ENCODE measurements at places on chromosomes 1 and 21. TPM values are rescaled to one million over a fixed set of nuclear protein-coding genes. Genes with fewer than 3 reads are reported as not detected.

DNA sequence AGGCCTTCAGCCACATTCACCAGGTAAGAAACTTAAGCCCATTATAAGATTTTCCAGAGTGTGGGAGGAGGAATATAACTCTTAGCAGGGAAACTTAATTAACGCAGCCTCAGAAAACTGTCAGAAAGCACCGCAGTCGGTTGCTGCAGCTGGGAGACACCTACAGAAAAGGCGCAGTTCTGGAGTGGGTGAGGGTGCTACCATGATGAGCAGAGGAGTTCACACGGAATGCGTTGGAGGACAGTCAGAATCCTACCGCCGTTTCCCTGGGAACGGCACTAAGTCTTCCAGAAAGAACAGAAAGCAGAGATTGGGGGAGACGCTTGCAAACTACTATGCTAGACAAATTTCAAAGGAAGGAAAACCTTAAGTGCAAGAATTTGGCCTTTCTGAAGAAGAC is 6.4 kb downstream of the ACTN2 start:
- no peak for DNase-seq
- H3K36me3 ChIP-seq, result no peaks in the 10 kb centered on the region
- no peaks in the 10 kb centered on the region for H3K27me3 ChIP-seq
- H3K4me1 ChIP-seq, result no peaks in the 10 kb centered on the region
- H3K27ac ChIP-seq, result no peak overlapping the region

DNA sequence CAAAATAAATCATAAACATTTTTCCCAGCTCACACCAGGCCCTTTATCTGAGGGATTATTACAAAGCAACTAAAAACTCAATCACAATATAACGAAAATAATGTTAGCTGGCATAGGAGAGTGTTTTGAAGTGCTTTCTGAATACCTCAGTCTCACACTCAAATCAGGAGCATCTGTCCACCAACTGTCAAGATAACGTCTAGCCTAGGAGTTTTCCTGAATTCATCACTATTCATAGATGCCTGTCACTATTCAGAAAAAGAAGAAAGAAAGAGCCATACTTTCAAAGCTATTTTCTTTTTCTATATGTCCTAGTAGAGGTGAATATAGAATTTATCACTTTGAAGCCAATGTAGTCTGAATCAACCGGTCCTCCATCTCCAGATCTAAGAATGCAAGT is 127.0 kb downstream of the AKT3 start:
- H3K4me3 ChIP-seq, result no peak overlapping the region
- no peak overlapping the region for H3K27ac ChIP-seq
- H3K36me3 ChIP-seq, result no peaks in the 10 kb centered on the region
- no peaks in the 10 kb centered on the region for H3K27me3 ChIP-seq
- H3K4me1 ChIP-seq, result no peaks in the 10 kb centered on the region
- DNase-seq, result no peak

GRCh38 chr1:87399264-87399663 is 70.6 kb downstream of the LMO4 start:
- no peak for DNase-seq
- peaks cover 10% of the 10 kb centered on the region for H3K4me1 ChIP-seq
- H3K36me3 ChIP-seq, result no peaks in the 10 kb centered on the region
- no peaks in the 10 kb centered on the region for H3K27me3 ChIP-seq
- H3K4me3 ChIP-seq, result no peak overlapping the region
- H3K27ac ChIP-seq, result no peak overlapping the region

- H3K36me3 ChIP-seq, result no peaks in the 10 kb centered on the region
- peak overlapping the region; percentile 43 for H3K4me3 ChIP-seq
- DNase-seq, result peak; percentile 79
- peak overlapping the region; percentile 43 for H3K27ac ChIP-seq
Observed at GRCh38 chr1:16162163-16162822, 6.4 kb upstream of the EPHA2 start.

- H3K27me3 ChIP-seq, result no peaks in the 10 kb centered on the region
- peak; percentile 70 for DNase-seq
- no peak overlapping the region for H3K27ac ChIP-seq
- no peaks in the 10 kb centered on the region for H3K4me1 ChIP-seq
- H3K4me3 ChIP-seq, result no peak overlapping the region
- H3K36me3 ChIP-seq, result no peaks in the 10 kb centered on the region
Observed at GRCh38 chr1:205977402-205978014, 25.7 kb downstream of the RAB7B start.

DNA sequence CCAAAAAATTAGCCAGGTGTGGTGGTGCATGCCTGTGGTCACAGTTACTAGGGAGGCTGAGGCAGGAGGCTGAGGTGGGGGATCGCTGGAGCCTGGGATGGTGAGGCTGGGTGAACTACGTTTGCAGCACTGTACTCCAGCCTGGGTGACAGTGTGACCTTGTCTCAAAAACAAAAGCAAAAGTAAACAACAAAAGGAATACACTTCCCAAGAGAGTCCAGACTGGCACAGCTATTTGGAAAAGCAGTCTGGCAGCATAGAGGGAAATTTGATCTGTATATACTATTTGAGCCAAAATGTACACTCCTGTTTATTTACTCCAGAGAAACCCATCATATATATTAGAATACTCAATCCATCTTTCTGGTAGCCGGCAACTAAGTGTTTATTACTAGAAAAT is 107.0 kb upstream of the HMCN1 start:
- H3K36me3 ChIP-seq, result no peaks in the 10 kb centered on the region
- H3K27me3 ChIP-seq, result no peaks in the 10 kb centered on the region
- DNase-seq, result no peak
- H3K4me3 ChIP-seq, result no peak overlapping the region
- H3K27ac ChIP-seq, result no peak overlapping the region
- H3K4me1 ChIP-seq, result no peaks in the 10 kb centered on the region

Gene MAP7D1
- 221 TPM for total RNA-seq

GRCh38 chr1:15330028-15330427 is 79.7 kb upstream of the EFHD2 start:
- H3K27ac ChIP-seq, result no peak overlapping the region
- H3K4me3 ChIP-seq, result no peak overlapping the region
- no peaks in the 10 kb centered on the region for H3K36me3 ChIP-seq

DNA sequence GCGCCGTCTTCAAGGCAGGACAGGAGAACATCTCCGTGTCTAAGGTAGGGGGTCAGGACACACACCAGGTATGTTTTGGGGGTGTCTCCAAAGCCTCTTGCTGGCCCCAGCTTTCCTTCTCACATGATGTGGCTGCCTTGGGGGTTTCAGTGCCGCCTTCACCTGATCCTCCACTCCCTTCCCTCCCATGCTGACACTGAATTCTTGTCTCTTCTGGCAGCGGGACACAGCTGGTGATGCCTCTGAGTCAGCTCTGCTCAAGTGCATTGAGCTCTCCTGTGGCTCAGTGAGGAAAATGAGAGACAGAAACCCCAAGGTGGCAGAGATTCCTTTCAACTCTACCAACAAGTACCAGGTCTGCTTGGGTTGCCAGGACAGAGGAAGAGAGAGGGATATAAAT is 13.5 kb downstream of the ATP1A2 start:
- H3K36me3 ChIP-seq, result no peaks in the 10 kb centered on the region
- no peak overlapping the region for H3K27ac ChIP-seq
- H3K27me3 ChIP-seq, result no peaks in the 10 kb centered on the region
- H3K4me1 ChIP-seq, result no peaks in the 10 kb centered on the region
- no peak overlapping the region for H3K4me3 ChIP-seq
- no peak for DNase-seq

DNA sequence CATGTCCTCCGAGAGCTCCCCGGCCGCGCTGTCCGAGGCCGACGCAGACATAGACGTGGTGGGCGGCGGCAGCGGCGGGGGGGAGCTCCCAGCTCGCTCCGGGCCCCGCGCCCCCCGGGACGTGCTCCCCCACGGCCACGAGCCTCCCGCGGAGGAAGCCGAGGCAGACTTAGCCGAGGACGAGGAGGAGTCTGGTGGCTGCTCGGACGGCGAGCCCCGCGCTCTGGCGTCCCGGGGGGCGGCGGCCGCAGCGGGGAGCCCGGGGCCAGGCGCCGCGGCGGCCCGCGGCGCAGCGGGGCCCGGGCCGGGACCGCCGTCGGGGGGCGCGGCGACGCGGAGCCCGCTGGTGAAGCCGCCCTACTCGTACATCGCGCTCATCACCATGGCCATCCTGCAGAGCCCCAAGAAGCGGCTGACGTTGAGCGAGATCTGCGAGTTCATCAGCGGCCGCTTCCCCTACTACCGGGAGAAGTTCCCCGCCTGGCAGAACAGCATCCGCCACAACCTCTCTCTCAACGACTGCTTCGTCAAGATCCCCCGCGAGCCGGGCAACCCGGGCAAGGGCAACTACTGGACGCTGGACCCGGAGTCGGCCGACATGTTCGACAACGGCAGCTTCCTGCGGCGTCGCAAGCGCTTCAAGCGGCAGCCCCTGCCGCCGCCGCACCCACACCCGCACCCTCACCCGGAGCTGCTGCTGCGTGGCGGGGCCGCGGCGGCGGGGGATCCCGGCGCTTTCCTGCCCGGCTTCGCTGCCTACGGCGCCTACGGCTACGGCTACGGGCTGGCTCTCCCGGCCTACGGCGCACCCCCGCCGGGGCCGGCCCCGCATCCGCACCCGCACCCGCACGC is 547 bp downstream of the FOXD2 start:
- peak overlapping the region; percentile 46 for H3K27ac ChIP-seq
- peak overlapping the region; percentile 75 for H3K4me3 ChIP-seq
- DNase-seq, result peak; percentile 45

Gene BRDT
- not detected for total RNA-seq

Gene TMCC2
- total RNA-seq, result 0.90 TPM

GRCh38 chr1:14599800-14600199 is 1.3 kb downstream of the KAZN start:
- H3K4me3 ChIP-seq, result no peak overlapping the region
- DNase-seq, result no peak
- H3K27ac ChIP-seq, result no peak overlapping the region
- no peaks in the 10 kb centered on the region for H3K4me1 ChIP-seq

DNA sequence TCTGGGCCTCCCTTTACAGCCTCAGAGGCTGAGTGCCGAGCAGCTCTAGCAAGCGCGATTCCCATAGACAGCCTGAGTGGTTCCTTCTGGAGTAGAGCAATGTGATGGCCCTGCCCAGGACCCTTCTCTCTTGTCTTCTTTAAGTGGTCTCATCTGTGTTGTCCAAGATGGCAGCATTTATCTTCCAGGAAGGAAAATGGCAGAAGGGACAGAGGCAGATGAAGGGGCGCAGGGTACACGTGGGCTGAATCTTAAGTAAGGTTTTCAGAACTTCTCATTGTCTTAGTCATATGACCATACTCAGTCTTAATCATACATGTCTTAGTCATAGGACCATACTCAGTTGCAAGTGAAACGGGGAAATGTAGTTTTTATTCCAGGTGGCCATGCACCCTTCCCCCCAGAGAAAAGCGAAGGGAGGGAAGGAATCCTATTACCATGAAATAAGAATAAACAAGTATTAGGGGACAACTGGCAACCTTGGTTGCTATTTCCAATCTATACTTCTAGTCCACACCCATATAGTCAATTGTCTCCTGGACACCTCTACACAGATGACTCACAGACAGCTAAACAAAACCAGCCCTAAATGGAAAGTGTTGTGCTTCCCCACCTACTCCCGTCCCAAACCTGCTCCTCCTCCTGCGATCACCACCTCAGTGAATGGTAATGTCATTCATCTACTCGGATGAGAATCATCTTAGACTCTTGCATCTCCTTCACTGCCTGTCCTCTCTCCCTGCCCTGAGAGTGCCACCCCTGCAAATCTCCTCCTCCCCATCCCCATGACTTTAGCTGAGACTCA is 13.3 kb downstream of the OVAAL start:
- no peaks in the 10 kb centered on the region for H3K27me3 ChIP-seq
- H3K4me3 ChIP-seq, result no peak overlapping the region
- H3K36me3 ChIP-seq, result no peaks in the 10 kb centered on the region
- no peak overlapping the region for H3K27ac ChIP-seq
- H3K4me1 ChIP-seq, result no peaks in the 10 kb centered on the region

- no peak overlapping the region for H3K27ac ChIP-seq
- no peaks in the 10 kb centered on the region for H3K27me3 ChIP-seq
- no peaks in the 10 kb centered on the region for H3K36me3 ChIP-seq
- H3K4me3 ChIP-seq, result no peak overlapping the region
- DNase-seq, result no peak
Observed at GRCh38 chr1:44672254-44672955, 1.9 kb downstream of the TMEM53 start.

GRCh38 chr1:110336300-110337039 is 2.7 kb upstream of the RBM15 start:
- H3K27me3 ChIP-seq, result no peaks in the 10 kb centered on the region
- H3K27ac ChIP-seq, result no peak overlapping the region
- no peak overlapping the region for H3K4me3 ChIP-seq
- H3K36me3 ChIP-seq, result peaks cover 10% of the 10 kb centered on the region
- no peak for DNase-seq
- H3K4me1 ChIP-seq, result peaks cover 31% of the 10 kb centered on the region

DNA sequence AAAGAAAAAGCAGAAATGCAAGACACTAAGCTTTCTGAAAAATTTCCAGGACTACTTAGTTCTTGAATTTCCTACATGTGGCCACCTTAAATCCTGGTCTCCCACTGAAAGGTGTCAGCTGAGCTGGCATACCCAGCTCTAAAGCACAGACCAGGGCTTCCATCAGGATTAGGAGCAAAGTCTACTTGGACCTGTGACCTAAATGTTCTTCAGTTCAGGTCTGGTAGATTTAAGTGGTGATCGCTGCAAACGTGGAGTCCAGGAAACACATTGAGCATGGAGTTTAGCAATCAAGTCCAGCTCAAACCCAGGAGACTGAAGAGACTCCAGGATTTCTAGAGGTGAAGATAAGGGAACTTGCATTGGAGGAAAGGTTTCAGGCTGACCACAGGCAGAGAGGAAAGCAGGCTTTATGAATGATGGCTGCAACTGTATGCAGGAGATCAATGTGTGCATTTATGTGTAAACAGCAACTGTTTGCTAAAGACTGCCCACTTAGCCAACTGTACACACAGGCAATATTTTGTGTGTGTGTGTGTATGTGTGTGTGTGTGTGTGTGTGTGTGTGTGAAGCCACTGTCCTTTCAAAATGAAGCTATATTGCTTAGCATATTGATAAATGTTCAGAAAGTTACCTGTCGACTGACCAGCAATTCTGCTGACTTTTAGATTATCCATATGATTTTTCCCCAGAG is 75.2 kb downstream of the LMX1A start:
- H3K27ac ChIP-seq, result no peak overlapping the region
- DNase-seq, result no peak
- no peak overlapping the region for H3K4me3 ChIP-seq
- H3K36me3 ChIP-seq, result no peaks in the 10 kb centered on the region
- no peaks in the 10 kb centered on the region for H3K4me1 ChIP-seq

Gene ATF6
- total RNA-seq, result 22.4 TPM

Gene DTL
- total RNA-seq, result 0.15 TPM

DNA sequence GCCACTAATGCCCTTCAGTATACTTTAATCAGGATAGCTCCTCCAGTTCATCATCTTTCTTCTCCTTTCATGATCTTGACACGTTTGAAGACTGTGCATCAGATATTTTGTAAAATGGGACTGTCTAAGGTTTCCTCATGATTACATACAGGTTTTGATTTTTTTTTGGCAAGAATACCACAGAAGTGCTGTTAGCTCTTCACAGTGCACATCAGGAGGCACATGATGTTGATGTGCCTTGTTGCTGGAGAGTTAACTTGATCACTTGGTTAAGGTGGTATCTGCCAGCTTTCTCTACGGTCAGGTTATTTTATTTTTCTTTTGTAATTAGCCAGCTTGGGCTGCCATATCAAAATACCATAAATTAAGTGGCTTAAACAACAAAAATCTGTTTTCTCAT is 128.6 kb upstream of the IVNS1ABP start:
- peaks cover 6% of the 10 kb centered on the region for H3K4me1 ChIP-seq
- no peak overlapping the region for H3K4me3 ChIP-seq
- no peaks in the 10 kb centered on the region for H3K27me3 ChIP-seq
- no peak overlapping the region for H3K27ac ChIP-seq
